ENCODE measurements at places on chromosomes 13 and 19.
A peak's percentile ranks its signal among the peaks of the same experiment; 100 is the strongest.

DNA sequence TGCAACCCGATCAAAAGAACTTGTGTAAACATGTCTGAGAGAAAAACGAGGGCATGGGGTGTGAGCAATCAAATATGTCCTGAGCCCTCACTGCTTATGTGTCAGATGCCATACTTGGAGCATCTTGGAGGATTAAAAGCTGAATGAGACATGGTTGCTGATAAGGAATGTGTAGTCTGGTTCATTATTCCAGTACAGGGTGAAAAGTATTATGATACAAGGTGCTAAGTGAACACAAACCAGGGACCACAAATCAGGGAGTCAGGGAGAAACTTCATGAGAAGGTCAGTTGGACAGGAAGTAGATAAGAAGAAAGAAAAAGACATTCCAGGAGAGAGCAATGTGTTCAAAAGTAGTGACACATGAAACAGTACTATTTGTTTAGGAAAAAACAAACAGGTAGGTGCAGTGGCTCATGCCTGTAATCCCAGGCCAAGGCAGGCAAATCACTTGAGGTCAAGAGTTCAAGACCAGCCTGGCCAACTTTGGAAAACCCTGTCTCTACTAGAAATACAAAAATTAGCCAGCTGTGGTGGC lies 2.0 kb upstream of the RCBTB1 start:
- DNase-seq, result no peak

- DNase-seq, result no peak
Observed at GRCh38 chr19:21580101-21580500, 74.7 kb downstream of the ZNF429 start.

- DNase-seq, result no peak
Observed at GRCh38 chr13:80547885-80548825, 207.2 kb upstream of the SPRY2 start.

- DNase-seq, result no peak
Observed at GRCh38 chr13:49248622-49249002, 887 bp downstream of the CDADC1 start.

GRCh38 chr13:40343550-40344269 lies 322.7 kb downstream of the FOXO1 start:
- no peak for DNase-seq

- no peak for DNase-seq
Observed at GRCh38 chr19:38676023-38676877, 28.8 kb downstream of the ACTN4 start.

GRCh38 chr13:93243375-93244063 lies 16.9 kb downstream of the GPC6 start:
- no peak for DNase-seq

GRCh38 chr13:96741779-96742178 lies 252.5 kb downstream of the OXGR1 start:
- DNase-seq, result no peak

DNA sequence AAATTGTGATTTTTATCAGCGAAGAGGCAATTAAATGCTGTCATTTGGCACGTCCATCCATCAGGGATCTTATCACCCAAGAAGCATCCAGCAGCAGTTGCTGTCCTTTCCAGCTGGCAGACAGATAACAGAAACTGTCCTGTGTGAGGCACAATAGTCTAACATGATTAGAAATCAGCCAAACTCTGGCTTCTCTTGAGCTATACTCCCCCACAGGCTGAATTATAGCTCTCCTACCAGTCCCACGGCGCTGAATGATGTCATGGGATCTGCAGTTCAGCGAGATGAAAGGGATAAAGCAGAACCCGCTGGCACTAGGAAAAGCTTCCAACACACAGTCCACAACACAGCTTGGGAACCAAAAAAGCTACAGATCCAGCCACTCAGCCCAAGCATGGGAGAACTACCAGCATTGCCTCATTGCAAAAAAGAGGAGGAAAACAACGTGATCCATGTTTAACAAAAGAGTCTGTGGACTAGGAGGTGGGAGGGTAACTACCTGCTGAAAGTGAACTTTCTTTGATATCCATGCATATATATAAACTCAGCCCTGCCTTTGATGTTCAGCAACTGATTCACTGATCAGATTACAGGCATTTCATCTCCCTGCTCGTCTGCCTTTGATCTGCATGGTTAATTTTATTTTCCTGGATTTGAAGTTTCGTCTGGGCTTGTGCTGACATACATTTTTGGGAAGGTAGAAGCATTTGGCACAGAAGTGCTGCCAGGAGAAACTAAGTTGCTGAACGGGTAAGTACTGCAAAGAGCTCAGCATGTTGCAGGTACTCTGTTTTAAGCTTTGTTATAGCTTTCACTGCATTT lies at the start of gene TNFRSF19:
Gene TNFRSF19 (plus strand): TSS at position 314 of the 822 bp plus-strand sequence. CDS start 19,772 bp downstream, outside the sequence.
- no peak for DNase-seq

- no peak for DNase-seq
Observed at GRCh38 chr19:37078717-37079032, 442 bp downstream of the ZNF420 start.

- no peak for DNase-seq
Observed at GRCh38 chr19:39175564-39175963, 21.2 kb upstream of the NCCRP1 start.

DNA sequence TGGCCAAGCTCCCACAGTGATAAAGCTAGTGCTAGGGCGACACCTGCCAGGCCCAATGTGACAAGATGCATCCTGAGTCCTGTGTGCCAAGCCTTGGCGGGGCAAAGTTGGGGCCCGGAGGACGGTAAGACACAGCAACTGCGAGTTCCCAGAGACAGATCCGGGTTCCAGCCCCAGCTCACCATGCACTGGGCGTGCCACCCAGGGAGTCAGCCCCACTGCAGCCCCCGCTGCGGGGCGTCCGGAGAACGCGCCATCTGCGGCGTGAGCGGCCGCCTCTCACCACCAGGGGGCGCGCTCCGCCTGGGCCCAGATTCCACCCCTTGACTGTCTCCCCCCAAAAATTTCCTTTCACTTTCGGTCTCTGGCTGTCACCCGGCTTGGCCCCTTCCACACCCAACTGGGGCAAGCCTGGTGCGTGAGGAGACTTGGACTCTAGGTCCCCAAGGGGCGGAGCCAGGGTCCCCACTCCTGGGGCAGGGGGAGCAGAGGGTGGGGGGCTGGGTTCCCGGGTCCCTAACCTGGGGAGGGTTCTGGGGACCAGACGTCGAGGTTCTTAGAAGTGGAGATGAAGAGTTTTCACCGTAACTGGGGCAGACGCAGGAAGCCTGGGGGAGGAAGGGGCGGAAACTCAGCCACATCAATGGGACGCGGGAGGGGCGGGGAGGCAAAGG lies at the start of gene FLT3LG:
Gene FLT3LG (plus strand): TSS at position 348 of the 674 bp plus-strand sequence. CDS start 425 bp downstream, outside the sequence.
- peak; percentile 78 for DNase-seq

DNA sequence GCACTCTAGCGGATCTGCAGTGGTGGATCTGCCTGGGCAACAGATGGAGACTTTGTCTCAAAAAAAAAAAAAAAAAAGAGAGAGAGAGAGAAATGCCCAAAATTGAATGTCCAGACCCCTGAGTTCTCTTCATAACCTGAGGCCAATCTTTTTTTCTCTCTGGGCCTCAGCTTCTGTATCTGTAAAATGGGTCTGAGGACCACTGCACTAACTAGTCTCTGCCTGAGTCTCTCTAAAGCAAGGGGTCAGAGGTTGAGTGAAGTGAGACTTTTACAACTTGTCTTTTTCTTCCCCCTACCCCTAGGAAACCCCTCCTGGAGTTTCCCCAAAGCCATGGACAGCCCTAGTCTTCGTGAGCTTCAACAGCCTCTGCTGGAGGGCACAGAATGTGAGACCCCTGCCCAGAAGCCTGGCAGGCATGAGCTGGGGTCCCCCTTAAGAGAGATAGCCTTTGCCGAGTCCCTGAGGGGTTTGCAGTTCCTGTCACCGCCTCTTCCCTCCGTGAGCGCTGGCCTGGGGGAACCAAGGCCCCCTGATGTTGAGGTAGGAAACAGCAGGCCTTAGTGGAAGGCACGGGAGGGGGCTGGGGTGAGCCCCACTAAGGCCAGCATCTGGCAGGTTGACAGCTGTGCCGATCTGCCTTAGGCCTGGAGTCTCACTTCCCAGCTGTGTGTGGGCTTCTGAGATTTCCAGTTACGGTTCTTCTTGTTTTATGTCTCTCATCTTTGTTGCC lies 1.8 kb downstream of the TMEM91 start:
- DNase-seq, result no peak

- DNase-seq, result no peak
Observed at GRCh38 chr13:73658639-73659038, 475.6 kb downstream of the KLF12 start.

GRCh38 chr13:80400865-80401426 lies 60.0 kb upstream of the SPRY2 start:
- DNase-seq, result no peak

DNA sequence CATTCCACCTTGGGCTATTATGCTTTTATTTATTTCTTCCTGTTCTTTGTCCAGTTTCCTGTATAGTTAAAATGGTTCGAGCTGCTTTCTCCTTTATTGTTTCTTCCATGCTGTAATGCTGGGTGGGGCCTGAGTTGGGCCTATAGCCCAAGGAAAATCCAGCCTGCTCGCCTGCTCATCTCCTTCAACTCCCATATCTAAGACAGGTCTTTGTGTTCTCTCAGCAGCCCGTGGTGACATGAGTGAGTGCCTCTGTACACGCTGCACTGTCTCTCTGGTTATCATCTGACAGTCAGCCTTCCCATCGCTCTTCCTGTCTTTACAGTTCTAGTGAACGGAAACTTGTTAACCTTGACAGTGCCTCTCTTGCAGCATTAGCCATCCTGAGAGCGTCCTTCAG lies 221.9 kb upstream of the SLC10A2 start:
- no peak for DNase-seq

GRCh38 chr19:43337737-43338136 lies 15.7 kb upstream of the CD177 start:
- DNase-seq, result no peak

GRCh38 chr19:2820112-2820702 lies 539 bp downstream of the ZNF554 start:
- DNase-seq, result no peak

- no peak for DNase-seq
Observed at GRCh38 chr19:47375694-47376588, 26.8 kb downstream of the DHX34 start.

DNA sequence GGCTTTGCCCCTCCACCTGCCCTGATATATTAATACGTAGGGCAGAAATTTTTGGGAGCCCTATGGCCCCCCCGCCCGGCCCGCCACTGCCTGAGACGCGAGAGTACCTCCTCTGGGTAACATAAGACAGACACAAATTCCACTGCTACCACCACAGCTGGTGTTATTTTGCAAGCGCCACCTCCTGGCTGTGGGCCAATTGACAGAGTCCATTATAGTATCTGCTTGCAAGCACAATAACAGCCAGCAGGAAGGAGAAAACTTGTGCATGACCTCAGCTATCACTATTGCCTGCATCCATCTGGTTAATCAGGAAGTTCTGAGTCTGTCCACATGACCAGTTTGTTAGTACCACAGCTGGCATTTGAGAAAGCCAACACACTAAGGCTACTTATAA lies 25.3 kb upstream of the OR10H2 start:
- peak; percentile 2 for DNase-seq

DNA sequence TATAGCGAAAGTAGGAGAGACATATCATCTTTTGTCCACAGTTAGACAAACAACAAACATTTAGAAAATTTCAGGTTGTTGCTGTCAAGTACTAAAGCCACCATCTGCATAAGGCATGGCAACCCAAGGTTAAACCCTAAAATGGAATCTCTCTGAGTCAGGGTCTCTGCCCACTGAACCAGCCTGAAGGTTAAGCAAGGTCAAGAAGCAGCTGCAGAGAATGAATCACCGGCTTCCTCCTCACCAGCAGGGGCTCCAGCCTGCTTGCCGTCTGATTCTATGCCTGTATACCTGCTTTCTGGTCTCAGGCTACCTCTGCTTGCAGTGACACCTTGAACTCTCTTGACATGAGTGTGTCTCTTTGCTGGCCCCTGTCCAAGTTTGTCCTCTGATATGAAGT lies 726.2 kb upstream of the SGCG start:
- no peak for DNase-seq

DNA sequence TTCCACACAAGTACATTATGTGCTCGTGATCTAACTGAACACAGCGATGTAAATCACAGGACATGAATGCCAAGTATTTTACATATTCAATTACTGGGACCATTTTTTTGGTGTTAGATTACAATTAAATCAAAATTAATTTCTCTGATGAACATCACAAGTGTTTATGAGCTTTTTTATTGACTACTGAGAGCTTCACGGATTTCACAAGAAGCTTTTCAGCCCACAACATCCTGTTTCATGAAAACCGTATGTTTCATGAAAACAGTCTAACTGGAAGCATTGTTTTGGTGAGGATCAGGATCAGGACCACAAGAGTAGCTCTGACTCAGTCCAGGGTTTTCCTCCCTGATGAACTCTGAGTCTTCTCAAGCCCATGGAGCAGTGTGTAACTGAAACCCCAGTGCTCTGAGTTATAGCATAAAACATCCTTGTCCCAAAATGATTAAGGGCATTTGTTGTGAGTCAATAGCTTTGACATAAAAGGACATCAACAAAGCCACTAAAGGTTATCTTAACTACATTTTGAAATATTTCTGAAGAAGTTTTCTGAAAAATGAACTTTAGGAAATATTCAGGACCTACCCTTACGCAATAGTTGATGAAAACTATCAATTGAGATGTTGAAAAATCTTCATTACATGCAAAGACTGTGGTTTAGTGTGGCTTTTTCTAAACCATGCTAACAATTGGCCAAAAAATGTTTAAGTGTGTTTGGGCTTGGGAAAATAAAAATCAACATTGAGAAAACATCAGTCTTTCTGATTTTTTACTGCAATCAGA lies 49.3 kb downstream of the UFM1 start:
- no peak for DNase-seq

DNA sequence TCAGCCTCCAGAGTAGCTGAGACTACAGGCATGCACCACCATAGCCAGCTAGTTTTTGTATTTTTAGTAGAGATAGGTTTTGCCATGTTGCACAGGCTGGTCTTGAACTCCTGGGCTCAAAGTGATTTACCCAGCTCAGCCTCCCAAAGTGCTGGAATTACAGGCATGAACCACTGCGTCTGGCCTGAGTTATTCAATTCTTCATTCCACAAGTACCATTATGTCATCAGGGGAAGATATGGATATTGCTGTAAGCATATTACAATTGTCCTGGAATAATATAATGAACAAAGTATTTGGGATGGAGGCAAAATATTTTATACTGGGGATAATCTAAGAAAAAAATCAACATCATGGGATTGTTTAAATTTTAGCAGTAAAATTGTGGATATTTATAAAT lies 646.0 kb upstream of the SLITRK6 start:
- no peak for DNase-seq

DNA sequence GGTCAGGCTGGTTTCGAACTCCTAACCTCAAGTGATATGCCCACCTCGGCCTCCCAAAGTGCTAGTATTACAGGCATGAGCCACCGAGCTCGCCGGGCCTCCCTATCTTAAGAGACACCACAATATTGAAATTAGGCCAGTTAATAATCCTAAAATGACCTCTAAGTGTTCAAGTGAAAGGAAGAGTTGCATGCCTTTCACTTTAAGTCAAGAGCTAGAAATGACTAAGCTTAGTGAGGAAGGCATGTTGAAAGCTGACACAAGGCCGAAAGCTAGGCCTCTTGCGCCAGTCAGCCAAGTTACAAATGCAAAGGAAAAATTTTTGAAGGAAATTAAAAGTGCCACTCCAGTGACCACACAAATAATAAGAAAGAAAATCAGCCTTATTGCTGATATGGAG lies 144.5 kb upstream of the FNDC3A start:
- DNase-seq, result no peak

- no peak for DNase-seq
Observed at GRCh38 chr13:74218291-74218690, 84.1 kb upstream of the KLF12 start.

All from stimulated activated CD8-positive, alpha-beta memory T cell treated with anti-CD3 and anti-CD28 coated beads, Interleukin-2, amount 100 ng/mL, for 1 hour (primary cell).